ENCODE measurements at places on chromosomes 3 and 15.

DNA sequence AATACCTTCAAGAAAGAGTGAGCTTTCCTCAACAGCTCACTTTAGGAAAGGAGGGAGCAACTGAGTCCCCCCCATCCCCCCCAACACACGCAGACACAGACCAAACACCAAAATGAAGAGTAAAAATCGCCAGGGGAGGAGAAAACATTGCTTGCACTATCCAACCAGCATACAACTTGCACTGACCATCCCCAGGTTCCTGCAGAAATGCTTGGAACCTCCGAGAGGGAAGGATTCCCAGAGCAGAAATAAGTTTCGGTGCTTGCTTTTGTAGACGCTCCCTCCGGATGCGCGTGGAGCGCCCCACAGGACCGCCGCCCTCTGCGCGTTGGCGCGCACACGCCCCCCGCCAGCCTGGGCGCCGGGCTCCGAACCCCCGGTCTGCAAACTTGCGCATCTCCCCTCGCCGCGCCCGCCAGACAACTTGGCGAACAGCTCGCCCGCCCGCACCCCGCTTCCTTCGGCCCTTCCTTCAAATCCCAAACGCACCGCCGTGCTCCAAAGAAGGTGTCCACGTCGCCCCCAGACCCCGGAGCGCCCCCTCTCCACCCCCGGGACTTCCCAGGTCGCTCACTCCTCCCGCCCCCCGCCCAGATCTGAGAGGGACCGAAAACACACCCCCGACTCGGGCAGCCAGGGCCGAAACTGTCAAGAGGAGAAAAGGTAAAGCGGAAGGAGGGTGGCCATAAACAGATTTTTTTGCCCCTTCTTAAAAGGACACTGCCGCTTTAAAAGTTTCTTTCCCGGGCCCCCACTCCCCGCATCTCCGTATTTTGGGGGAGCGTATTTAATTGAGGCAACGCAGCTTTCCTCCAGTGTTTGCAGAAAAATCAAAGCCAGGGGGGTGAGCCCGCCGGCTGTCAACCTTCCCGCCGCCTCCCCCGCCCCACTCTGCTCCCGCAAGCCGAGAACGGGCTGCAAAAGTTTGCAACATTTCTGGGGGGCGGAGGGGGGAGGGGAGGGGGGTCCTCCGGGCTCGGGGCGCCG is 859 bp downstream of the RORA start:
- peak; percentile 34 for DNase-seq

DNA sequence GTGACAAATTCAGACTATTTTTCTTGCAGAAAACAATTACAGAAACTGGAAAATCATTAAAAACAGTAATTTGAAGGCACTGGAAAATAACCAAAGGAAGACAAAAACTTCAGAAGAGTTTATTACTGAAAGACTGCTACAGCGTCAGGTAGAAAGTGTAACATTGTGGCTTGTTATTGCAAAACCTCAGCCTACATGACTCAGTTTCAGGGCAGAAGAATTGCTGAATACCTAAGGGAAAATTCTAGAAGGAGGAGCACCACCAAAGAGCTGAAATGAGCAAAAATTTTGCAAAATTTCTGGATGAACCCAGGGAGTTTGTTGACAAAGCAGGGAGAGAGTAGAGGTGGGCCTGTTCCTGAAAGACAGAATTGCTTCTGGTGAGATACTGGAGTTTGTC is 219.6 kb downstream of the C3orf38 start:
- DNase-seq: no peak

- no peak for DNase-seq
Observed at GRCh38 chr3:152581951-152582350, 253.0 kb upstream of the P2RY1 start.

- DNase-seq: no peak
Observed at GRCh38 chr3:170490828-170491560, 72.3 kb downstream of the CLDN11 start.

DNA sequence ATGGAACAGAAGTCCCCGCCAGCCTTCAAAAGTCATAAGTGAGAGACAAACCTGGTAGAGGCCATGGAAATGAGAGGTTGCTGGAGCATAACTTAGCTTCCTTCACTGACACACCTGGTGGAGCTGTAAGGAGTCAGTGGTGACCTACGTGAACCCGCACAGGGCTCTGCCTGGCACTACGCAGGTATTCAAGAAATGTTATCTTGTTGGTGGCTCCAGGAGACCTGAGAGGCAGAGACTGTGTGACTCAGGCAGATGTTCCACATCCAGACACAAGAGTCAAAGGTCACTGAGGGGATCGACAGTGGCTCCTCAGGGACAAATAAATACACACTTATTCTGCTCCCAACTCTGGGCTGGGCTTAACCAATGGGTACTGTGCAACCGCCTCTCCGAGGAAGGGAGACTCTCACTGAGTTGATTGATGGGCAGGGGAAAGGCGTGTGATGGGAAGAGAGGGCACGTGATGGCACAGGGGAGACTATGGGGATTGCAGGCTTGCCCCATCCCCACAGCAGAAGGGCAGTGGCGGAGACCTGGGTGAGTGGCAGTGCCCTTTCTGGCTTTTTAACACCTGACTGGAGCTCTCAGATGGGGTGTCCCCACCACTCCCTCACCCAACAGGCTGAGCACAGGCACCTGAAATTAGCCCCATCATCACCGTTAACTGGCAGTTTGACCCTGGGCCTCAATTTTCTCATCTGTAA is 111.7 kb upstream of the SMAD3 start:
- no peak for DNase-seq

DNA sequence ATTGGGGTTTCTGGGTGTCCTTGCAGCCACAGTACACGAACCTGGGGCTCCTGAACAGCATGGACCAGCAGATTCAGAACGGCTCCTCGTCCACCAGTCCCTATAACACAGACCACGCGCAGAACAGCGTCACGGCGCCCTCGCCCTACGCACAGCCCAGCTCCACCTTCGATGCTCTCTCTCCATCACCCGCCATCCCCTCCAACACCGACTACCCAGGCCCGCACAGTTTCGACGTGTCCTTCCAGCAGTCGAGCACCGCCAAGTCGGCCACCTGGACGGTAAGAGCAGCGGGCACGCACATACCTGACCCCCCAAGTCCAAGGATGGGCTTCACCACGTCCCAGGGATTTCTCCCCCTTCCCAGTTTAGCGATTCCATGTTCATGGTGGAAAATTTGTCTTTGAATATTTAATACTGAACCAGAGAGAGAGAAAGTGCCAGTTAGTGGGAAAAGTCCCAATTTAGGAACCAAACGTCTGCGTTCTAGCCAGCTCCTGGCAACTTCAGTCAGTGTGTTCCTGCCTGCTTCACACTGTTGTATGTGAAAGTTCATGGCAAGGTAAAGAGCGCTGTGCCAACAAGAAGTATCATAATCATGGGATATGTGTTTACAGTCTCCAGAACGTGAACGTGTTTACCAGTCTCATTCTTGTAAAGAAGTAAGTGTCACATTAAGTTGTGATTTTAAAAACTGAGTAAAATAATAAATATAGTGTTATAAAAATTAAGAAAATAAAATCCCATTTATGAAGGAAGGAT is 177.2 kb downstream of the TP63 start:
- no peak for DNase-seq

GRCh38 chr15:78541744-78542034 is 1.4 kb downstream of the PSMA4 start:
- DNase-seq: no peak

GRCh38 chr3:14358426-14359211 is 43.8 kb upstream of the SLC6A6 start:
- DNase-seq: no peak

DNA sequence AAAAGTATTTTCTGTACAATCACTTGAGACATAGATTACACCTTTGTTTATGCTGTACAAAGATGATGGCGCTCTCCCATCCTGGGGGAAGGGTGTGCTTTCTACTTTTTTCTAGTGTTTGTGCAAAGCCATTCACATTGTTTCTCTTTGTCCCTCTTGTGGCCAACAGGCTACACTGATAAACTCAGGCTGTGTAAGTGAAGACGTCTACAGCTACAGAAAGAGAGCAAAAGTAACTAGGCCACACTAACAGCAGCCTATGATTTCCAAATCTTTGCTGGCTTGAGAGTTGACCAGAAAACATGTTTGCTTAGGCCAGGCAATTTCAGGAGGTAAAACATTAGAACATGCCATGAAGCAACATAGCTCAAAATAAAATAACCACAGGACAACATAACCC is 75.1 kb downstream of the FOXB1 start:
- peak; percentile 27 for DNase-seq

- DNase-seq: peak; percentile 75
Observed at GRCh38 chr3:105944276-105944675, 75.5 kb upstream of the CBLB start.

All from ELR (cell line).